ENCODE measurements at places on chromosomes 5 and 9.
A peak's percentile ranks its signal among the peaks of the same experiment; 100 is the strongest.

GRCh38 chr9:5612185-5612530, 16.7 kb upstream of the RIC1 start:
- DNase-seq: no peak

GRCh38 chr9:129626625-129627284, 792 bp downstream of the NTMT1 start:
- DNase-seq: peak; percentile 63

DNA sequence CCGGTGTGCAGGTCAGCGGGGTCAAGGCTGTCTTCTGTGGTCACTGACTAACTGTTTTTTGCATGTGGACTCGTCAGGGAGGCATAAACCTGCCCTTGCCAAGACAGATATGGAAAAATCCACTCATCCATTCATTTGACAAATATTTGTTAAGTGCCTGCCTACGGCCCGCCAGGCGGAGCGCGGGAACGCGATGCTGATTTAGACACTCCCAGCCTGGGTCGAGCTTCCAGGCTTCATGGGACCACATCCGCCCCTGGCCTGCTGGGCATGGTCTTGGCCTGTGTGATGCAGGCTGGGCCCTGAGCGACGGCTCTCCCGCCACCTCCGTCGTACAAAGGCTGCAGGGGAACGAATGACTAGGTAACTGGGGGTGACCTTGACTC, 18.1 kb downstream of the MYMK start:
- DNase-seq: peak; percentile 86

- DNase-seq: no peak
These were observed 9.4 kb downstream of the RXRA start for GRCh38 chr9:134335486-134336220.

DNA sequence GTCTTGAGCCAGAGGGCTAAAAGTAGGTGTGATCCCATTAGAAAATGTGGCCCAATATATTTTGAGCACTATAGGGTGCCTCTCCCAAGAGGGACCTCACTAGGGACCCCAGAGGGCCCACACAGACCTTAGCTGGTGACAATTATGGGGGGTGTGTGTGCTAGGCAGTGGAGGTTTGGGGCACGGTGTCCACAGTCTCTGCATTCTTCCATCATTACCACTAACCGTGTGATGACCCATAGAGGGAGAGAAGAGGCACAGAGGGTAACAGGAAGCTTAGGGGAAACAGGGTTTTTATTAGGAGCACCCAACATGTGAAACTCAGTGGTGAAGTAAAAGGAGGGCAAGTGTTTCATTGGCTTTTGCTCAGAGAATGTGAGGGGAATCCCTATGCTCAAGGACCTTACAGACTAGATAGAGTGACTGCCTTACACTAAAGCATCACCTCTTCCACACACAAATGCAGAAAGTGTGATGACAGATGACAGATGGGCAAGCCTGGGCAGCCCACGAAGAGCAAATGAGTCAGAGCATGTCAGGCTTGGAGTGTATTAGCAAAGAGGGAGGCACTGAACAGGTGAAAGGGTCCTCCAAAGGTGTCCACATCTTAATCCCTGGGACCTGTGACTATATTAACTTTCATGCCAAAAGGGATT, 2.5 kb upstream of the ACTL7A start:
- no peak for DNase-seq

DNA sequence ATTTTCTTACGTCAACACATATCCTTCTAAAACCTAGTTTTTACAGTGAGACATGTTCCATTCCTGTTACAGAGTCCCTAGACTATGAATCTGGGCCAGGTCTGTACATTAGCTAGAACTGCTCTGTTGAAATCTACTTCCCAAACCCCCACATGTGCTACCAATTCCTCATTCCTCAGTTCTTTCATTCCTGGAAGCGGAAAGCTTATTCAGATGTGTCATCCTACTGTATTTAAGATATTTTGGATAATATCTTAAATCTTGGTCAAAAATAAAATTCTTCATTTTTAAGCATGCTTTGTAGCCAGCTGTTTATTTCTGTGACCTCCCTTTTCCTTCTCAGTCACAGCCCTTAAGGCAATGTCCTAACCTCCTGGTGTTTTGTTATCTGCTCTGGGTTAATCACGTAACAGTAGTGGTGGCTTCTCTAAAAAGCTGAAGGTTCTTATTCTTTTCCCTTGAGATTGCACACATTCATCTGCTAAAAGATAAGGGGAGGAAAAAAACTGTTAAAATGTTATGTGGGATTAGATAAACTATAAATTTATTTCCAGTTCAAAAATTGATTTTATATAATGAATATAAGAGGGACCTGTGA, 35.6 kb downstream of the GLRX start:
- DNase-seq: peak; percentile 40

DNA sequence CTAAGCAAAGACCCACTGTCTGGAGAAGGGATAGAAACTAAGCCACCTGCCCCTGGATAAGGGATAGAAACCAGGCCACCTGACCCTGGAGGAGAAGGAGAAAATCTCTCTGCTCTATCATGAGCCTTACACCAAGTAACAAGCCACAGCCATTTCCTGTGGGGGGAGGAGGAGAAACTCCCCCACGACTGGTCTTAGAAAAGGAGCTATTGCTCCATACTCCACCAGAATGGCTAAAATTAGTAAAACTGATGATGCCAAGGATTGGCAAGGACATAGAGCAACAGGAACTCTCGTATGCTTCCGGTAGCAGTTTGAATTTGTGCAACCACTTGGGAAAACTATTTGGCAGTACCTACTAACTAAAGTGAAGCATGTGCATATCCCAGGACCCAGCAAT, 70.8 kb downstream of the ACTL7B start:
- DNase-seq: peak; percentile 61

DNA sequence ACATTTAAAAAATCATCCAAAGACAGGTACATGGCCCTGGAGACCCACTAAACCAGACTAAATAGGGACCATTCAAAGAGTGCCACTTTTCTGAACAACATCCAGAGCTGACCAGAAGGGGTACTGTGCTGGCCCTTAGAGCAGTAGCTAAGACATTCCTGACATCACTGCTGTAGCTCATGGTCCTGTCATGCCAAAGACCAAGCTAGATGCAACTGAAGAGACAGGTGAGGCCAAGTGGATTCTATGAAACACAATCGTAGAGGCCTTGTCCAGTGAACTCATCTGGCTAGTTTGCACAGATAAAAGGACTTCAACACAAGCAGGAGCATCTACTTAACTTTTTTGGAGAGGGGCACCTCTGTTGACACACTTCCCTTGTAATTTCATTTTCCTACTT, 43.3 kb downstream of the G3BP1 start:
- DNase-seq: no peak

DNA sequence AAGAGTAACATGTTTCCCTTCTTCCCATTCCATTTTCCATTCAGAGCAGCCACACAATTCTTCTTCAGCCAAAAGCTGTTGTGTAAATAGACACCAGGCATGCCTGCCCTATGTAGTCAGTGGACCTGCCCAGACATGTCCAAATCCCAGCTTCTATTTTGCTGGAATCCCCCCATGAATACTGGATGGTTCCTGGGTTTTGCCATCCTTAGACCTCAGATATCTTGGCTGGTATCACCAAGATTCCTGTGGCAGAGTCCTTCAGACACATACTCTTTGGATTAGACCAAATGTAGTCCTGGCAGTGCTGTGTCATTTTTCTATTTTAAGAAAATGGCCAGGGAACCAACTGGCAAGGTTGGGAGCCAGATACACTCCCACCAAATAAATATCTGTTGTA, 10.3 kb downstream of the FST start:
- DNase-seq: peak; percentile 73

DNA sequence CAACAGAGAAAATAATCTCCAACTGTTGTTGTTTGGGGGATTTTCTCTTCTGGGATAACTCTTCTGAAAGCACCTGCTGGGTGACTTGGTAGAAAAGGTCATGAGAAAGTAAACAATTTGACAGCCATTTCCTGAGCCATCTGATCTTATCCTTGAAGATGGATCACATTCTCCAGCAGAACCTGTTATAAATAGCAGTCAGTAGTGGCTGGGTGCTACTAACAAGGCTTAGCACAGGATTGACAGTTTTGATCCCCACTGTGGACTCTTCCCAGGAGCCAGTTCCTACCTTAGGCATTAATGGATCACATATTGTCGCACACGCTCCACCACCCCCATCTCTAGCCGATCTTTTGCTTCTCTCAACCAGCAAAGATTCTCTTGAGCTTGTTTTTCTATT, 220.2 kb downstream of the PLK2 start:
- DNase-seq: no peak

DNA sequence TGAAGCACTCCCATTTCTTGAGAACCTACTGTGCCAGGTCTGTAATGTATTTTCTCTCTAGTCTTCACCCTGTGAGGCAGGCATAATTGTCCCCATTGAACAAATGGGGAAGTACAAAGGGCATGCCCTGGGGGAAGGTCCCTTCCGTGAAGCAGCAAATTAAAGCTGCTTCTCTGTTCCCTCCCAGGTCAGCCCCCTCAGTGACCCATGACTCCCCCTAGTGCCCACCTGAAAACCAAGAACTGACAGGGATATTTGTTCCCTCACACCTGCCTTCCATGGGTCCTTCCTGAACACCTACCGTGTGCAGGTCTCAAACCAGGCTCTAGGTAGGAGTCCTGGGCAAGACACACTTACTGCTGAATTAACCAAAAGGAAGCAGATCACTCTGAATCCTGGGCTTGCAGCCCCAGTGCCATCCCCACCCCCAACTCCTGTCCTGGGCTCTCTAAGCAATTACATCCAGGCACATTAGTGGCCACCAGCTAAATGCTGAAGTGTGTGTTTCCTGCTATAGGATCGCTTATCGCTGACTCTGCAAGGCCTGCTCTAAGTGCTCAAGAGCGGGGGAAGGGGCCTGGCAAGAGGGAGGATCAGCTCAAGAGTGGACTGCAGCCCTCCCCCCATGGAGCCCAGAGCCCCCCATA, 254.8 kb downstream of the CDK5RAP2 start:
- no peak for DNase-seq

DNA sequence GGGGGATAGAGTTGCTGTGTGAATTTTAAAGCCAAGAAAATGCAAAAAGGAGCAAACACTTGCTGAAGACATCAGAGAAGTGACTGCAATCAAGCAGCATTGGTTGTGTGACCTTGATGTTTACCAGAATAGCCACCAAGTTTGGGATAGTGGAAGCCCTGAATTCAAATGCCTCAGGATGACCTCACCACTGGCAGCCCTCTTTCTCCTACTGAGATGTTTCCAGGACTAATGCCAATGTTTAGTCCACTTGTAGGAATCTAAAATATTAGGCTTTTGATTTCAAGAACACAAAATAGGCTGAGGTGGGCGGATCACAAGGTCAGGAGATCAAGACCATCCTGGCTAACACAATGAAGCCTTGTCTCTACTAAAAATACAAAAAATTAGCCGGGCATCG, 112.2 kb upstream of the NUDT12 start:
- DNase-seq: peak; percentile 28

DNA sequence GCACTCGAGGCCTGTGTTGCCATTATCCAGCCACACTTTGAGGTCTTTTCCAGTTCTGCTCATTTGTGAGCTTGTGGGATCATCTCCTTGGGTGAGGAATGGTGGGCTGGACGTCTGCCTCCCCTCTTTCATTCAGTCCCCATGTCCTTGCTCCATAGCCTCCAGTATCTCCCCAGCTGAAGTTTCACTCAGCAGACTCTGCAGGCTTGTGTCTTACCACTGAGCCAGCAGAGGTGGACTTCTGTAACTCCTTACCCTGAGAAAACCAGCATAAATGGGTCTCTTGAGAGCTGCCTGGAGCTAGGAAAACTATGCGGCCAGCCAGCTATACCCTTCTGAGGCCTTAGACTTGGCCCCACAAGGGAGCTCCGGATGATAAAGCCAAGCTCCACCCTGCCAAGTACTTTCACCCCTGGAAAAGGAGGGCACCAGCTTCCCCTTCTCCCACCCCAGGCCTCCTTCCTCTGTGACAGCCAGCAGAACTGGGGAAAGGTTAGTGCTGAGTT, 12.2 kb downstream of the IRF1 start:
- DNase-seq: no peak

GRCh38 chr9:74755355-74755754, 132.4 kb downstream of the TRPM6 start:
- no peak for DNase-seq
